ENCODE measurements at places on chromosomes 3 and 15.

DNA sequence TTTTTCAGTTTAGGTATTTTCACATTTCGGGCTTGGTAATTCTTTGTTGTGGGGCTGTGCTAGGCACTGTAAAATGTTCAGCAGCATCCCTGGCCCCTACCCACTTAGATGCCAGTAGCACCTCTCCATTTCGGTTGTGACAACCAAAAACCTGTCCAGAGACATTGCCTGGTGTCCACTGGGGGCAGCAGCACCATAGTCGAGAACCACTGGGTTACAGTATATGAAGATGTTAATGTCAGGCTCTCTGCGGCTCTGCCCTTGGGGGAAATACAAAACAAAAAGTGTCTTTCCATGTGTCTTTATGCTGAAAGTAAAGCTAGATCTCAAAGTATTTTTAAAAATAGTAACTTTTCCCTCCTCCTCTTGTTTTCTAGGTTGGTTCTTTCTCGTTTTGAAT is 177.2 kb downstream of the ITPR1 start:
- DNase-seq: no peak

DNA sequence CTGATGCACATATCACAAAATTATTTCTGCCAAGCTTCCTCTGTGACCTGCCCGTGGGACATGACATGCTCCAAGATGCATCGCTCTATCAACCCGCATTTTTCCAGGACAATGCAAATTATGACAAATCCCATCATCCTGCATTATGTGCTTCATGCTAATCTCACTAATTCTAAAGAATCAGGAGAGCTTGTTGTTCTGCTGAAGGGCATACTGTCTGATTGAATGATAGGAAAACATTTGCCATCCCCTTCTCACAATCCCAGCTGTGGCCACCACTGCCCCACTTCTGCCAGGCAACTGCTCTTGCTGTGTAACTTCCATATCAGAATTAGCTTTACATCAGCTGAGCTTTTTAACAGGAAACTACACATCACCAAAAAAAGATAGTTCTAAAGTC is 203.5 kb upstream of the NANOGP8 start:
- DNase-seq: no peak

DNA sequence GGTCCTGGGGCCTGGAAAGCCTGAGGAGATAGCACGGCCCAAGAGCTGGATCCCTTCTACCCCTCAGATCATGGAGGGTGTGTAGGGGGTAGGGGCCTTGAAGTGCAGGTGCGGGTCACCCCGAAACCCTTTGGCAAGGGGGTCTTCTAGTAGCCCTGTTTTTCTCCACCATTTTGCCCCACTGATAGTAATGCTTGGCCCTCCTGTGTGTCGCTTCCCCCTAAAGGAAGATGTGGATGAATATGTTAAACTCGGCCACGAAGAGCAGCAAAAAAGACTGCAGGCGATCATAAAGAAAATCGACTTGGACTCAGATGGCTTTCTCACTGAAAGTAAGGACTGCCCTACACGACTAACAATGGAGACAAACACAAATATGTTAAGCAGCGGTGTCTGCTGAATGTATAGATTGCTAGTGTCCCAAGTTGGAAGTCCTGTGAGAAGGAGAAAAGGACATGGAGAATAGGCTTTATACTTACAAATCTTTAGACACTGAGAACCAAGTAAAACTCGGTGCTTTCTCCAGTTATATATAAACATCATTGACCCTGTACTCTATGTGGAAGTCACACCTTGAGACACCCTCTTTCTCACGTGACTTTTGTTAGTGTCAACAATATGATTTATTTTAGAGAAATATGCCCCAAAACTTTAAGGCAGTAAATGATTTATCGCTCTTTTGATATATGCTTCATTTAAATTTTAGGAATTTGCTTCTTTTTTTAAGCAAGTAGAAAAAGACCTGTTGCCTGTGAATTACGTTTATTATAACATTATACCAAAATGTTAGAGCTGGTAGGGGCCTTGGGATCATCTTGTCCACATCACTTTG is 802 bp downstream of the RCN2 start:
- DNase-seq: no peak

GRCh38 chr15:25795712-25796111 is 67.4 kb downstream of the ATP10A start:
- no peak for DNase-seq

DNA sequence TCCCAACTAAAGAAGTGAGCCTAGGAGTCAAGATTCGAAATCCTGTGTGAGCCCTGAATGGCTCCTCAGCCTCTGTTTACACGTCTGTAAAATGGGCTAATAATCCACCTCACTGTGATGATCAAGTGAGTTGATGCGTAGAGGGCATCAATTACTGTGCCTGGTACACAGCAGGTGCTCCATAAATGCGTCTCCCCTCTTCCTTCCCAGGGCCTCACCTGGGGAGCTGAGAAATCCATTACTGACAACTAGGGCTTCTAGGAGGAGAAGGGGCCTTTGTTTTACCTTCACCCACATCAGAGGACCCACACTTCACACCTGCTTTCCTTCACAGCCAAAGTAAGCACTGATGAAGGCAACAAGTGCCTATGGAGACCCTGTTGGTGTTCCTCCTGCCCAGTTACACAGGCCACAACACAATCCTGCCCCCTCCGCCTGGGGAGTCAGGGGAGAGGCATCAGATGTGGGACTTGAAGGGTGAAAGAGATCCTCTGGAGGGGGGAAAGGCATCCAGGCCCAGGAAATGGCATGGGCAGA is 1.4 kb downstream of the CIB2 start:
- DNase-seq: no peak

GRCh38 chr3:84440291-84440690 is 518.5 kb upstream of the CADM2 start:
- no peak for DNase-seq

- DNase-seq: no peak
Observed at GRCh38 chr3:129783470-129783869, 110.0 kb downstream of the TMCC1 start.

DNA sequence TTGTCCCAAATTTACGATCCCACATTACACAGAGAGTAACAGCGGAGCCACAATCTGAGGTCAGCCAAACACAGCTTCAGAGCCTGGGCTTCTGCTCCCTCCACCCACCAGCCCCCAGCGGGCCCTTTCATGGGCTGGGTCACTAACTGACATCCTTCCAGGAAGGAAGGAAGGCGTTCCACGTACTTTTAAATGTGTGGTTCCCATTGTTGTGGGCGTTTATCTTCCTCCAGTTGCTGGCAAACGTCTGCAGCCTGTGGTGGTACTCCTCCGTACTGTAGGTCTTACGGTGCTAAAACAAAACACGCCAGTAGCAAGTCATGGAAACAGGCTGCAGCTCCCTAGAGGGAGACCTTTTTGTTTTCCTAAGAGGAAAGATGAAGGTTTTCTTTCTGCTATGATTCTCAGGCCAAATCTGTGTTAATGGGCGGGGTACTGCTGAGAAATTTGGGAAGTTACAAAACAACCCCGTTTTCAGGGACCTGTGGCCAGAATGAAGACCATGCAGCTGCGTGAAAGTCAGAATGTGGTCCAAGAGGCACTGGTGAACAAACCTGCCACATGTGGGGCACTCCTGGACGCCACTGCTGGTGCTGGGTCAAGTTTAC is 7.6 kb downstream of the CTSH start:
- no peak for DNase-seq

DNA sequence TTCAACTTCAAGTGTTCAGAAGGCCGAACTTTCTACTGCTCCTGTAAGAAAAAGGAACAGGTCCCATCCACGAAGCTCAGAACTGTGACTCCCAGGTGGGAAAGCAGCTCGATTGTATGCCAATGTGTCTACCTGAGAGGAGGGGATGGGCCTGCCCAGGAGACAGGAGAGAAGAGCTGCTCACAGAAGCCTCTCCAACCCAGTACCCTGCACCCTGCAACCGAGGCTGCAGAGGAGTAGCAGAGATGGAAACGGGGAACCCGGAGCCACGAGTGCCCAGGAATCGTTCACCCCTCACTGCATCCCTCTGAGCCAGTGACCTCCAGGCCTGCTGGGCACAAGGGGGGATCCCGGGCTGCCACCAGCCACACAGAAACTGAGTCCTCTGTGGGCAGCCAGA is 86.5 kb upstream of the PRR23E start:
- DNase-seq: peak; percentile 22

DNA sequence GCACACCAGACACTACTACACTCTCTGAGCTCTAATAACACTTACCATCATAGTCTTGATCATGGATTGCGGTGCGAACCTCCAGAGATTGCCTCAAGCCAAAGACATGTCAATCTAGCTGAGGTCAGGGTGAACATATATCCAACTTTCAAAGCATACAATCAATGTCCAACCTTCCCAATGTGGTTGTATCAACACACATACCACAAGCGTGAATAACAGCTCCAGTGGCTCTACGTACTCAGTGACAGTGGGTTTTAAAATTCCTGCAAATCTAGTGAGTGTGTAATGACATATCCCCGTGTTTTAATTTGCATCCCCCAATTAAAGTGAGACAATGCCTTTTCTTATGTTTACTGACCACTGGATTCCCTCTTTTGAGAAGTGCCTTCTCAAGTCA is 29.6 kb downstream of the SFMBT1 start:
- DNase-seq: no peak

- DNase-seq: no peak
Observed at GRCh38 chr3:184553385-184553784, 8.2 kb upstream of the EPHB3 start.

GRCh38 chr15:41331833-41332193 is 578 bp downstream of the OIP5 start:
- DNase-seq: no peak

DNA sequence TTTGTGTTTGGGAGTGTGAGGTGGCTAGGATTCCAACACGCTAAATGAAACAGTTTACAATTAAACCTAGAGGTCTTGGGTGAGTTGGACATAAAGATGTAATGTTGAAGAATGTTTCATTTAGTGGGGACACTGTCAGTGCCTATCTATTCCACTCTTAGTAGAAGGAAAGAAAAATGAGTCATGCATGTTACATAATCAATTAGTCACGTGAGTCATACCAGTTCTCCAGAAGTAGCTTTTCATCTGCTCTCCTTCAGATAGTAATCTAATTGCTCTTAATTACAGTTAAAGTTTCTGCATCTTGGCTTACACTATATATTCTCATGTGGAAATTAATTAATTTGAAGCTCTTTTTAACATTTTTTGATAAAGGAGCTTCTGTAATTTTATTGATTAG is 115.7 kb upstream of the P2RY1 start:
- no peak for DNase-seq

GRCh38 chr3:50297384-50297775 is 1.8 kb downstream of the HYAL3 start:
- DNase-seq: no peak

- DNase-seq: no peak
Observed at GRCh38 chr3:141608438-141608837, 121.6 kb downstream of the RASA2 start.

DNA sequence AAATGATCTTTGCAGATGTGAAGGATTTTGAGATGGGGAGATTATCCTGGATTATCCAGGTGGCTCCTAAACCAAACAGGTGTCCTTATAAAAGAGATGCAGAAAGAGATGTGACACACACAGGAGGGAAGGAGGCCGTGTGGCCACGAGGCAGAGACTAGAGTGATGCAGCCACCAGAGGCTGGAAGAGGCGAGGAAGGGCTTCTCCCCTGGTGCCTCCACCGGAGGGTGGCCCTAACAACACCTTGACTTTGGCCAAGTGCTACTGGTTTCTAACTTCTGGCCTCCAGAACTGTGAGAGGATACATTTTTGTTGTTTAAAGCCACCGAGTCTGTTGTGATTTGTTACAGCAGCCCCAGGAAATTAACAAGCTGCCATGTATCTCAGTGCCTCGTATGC is 127.1 kb downstream of the ASB7 start:
- DNase-seq: no peak

- DNase-seq: no peak
Observed at GRCh38 chr3:41002104-41002503, 197.2 kb upstream of the CTNNB1 start.

DNA sequence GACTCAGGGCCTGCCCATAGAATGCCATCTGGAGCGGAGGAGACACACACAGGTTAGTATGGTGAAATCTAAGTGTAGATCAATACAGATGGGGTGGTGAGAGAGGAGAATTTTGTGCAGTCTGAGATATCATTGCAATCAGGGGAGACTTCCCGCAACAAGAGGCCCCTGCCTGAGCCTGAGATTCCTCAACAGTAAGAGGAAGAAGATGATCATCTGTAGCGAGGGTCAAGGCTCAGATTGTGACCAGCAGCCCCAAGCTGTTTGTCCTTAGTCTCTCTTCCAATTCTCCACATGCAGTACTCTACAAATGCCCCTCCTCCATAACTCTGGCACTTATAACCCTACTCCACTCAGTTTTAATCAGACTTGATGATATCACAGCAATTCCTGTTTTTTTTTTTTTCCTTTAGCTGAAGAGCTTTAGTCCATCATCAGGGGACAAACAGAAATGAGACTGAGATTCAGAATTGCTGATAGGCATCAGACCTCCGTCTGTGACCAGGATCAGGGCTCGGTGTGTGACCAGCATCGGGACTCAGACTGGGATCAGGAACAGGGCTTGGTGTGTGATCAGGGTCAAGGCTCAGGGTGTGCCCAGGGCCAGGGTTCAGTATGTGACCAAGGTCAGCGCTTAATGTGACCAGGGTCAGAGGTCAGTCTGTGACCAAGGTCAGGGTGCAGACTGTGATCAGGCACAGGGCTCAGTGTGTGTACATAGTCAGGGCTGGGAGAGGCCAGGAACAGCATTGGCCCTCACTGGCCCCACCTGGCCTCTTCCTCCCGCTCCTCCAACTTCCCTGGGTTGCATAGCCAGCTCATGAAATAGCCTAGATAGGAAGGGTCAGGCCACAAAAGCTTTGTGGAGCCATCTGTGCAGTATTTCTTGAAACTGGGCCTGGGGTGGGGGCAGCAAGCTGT is 14.1 kb downstream of the LOXL1 start:
- DNase-seq: no peak

- DNase-seq: no peak
Observed at GRCh38 chr3:126304704-126305103, 52.5 kb downstream of the KLF15 start.

GRCh38 chr3:27657871-27658270 is 64.3 kb downstream of the EOMES start:
- DNase-seq: no peak

DNA sequence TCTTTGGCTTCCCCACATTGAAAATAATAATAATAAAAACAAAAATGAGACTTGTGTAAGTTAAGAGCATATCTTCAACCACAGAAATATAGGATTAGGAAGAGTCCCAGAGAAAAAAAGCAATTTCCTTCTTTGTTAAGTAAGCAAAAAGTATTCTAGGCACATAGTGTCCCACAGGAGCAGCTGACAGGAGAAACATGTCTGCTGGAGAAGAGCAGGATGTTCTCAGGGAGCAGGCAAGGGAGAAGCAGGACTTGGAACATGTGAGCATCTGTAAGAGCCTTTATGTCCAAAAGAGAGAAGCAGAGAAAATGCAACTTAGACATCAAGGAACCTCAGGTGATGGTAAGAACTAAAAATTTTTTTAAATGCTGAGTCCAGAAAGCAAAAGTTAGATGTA is 39.0 kb downstream of the TTC23 start:
- no peak for DNase-seq

DNA sequence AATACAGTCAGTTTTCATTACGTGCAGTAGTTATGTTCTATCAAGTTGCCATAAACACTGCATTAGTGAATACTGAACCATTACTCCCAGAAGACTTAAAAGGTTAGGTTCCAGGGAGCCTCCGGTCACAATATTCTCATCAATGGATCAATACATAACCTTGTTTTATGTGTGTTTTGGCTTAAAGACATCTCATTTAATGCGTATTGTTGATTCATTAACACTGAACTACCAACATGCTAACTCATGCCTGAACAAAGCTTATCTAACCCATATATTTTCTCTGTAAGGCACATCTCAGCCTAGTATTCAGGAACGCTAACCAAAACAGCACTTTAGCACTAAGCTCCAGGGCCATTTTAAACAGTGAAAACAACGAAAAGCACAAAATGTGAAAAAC is 24.1 kb upstream of the NEDD4 start:
- no peak for DNase-seq

Data from right lobe of liver (tissue), 6 donors.